ENCODE measurements at places on chromosomes 16 and 17.

GRCh38 chr17:4948166-4948930, at the start of gene PFN1:
TSS of gene PFN1 (minus strand) at chr17:4948530. CDS start at chr17:4948394, 136 bp downstream.
- peak; percentile 83 for DNase-seq

DNA sequence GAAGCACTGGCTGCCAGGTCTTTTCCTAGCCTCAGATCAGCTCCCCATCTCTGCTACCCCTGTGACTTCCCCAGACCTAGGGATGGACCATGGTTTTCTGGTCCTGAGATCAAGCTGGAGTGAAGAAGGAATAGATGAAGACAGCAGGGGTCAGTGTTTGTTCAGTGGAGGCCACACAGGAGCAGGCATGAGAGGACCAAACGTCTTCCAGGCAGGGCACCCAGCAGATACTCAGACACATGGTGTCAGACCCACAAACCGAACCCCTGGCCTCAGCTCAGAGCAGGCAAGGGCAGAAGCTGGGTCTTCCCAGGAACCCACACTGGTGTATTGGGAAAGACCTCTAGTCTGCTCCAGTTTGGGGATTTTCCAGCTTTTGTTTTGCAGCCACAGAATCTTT, 189.7 kb downstream of the IRX5 start:
- DNase-seq, result no peak

GRCh38 chr16:81585785-81586184, 141.2 kb downstream of the CMIP start:
- DNase-seq, result no peak

DNA sequence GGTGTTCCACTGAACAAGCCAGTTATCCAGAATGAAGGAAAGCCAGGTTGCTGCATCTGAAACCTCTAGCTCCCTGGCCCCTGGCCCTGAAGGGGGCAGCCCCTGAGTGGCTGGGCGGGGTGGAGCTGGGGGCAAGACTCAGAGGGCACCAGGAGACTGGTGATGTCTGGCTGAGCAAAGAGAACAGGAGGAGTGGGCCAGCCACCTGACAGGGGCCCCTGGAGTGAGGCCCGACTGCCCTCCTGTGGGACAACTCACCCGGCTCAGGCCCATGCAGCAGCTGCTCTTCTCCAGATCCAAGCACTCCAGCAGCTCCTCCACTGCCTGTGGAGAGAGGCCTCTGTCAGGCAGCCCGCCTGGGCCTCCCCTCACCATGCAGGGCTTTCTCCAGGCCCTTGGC, 60.4 kb downstream of the PIPOX start:
- DNase-seq, result no peak

DNA sequence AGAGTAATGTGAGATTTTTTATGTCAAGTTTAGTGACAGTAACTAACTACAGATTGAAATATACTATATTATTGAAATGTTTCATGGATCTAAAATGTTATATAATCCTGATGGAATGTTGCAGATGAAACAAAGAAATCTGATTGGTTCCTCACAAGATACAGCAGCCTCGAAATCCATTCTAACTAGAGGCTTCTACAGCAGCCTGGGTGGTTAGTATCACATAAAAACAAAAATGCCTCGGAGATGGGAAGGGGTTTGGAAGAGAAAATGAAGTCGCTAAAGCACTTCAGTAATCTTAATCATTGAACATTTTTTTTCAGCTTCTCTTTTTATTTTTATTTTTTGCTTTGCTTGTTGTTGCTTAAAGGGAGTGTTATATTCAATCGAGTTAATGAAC, 75.2 kb downstream of the TANC2 start:
- DNase-seq, result no peak

- no peak for DNase-seq
Measured at GRCh38 chr16:11370084-11370931, 25.0 kb downstream of the RMI2 start.

- DNase-seq, result no peak
Measured at GRCh38 chr16:48381201-48381600, 4.0 kb downstream of the SIAH1 start.

DNA sequence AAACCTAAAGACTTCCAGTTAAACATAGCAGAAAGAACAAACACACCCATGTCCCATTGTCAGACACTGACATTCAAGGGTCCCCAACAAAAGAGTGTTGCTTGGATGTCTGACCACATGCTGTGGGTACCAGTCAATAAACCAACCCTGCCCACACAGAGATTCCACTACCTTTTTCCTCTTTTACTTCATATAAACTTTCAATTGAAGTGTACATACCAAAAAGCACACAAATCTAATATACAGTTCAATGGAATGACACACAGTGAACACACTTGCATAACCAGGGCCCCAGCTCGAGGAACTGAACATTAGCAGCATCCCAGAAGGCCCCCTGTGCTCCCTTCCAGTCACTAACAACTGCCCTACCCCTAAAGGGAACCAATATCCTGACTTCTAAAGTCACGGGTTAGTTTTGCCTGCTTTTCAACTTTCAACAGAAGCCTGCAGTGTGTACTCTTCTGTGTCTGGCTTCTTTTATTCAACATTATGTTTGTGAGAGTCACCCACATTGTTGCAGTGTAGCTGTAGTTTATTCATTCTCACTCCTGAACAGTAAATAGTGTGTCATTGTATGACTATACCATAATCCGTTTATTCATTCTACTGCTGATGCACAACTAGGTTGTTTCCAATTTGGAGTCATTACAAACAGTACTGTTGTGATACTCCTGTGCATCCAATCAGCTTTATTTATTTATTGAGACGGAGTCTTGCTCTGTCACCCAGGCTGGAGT, 18.0 kb downstream of the CFDP1 start:
- DNase-seq, result no peak

DNA sequence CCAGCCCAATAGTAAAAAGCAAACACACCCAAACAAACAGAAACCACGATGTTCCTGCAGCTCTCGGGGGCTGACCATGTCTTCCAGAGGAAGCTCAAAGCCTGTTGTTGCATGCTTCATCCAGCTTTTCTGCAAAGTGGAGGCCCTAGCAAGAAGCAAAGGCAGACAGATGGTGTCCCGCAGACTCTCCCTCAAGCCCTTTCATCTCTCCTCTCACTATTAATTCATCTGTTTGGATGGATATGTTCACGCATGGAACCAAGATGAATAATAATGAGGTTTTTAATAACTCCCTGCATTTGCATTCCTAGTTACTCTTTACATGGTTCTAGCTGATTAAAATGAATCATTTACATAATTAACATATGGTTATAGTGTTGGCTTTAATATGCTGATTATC, 36.6 kb downstream of the RBFOX1 start:
- no peak for DNase-seq

GRCh38 chr17:3763777-3764170, 37.2 kb downstream of the ITGAE start:
- no peak for DNase-seq

GRCh38 chr17:41848788-41849187, 11.2 kb downstream of the KLHL10 start:
- DNase-seq, result no peak

DNA sequence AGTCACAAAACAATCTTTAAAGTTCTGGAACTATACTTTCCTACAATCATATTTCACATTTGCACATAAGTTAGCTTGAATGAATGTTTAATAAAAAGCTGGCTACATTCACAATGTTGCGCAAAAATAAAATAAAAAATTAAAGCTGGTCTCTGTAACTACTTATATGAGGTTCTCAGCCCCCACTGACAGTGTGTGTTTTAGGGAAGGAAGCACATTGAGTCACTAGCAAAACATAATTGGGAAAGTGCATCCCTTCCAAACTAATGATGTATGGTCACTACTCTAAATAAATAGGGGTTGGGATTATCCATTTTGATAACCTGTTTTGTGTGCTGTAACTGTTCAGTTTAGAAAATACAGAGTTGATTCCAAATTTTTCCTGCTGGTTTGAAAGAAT, 251.9 kb downstream of the IRX3 start:
- DNase-seq, result no peak

DNA sequence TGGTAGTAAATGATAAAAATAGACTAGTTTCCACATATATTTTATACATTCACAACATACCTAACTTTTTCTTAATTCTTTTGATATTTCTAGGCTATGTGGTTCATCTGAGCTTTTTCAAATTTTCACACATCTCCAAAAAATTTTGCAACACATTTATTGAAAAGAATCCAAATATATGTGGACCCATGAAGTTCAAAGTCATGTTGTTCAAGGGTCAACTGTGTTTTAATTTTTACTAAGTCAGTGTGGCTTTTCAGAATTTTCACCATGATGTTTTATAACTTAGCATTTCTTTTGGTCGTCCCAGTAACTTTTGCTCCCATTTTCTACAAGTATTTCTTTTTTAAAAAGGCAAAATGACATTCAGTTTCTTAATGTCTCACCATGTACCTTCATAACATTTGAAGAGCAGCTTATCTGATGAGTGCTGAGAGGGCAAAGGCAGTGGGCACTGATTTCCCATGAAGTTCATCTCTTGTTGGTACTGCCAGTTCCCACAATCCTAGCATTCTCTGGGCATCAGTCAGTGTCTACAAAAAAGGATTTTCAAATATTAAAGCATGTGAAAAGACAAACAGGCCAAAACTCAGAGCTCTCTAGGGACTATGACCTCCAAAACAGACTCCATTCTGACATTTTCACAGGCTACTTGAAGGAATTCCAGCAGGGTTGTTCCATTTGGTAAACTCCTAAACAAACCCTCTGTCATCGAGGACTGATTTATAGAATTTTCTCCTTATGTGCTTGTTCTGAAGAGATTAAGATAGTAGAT, 80.3 kb downstream of the MRTFB start:
- DNase-seq, result no peak

GRCh38 chr17:31099016-31099415, 4.2 kb downstream of the NF1 start:
- no peak for DNase-seq

- DNase-seq, result no peak
Measured at GRCh38 chr17:72840019-72840418, 252.5 kb downstream of the SLC39A11 start.

DNA sequence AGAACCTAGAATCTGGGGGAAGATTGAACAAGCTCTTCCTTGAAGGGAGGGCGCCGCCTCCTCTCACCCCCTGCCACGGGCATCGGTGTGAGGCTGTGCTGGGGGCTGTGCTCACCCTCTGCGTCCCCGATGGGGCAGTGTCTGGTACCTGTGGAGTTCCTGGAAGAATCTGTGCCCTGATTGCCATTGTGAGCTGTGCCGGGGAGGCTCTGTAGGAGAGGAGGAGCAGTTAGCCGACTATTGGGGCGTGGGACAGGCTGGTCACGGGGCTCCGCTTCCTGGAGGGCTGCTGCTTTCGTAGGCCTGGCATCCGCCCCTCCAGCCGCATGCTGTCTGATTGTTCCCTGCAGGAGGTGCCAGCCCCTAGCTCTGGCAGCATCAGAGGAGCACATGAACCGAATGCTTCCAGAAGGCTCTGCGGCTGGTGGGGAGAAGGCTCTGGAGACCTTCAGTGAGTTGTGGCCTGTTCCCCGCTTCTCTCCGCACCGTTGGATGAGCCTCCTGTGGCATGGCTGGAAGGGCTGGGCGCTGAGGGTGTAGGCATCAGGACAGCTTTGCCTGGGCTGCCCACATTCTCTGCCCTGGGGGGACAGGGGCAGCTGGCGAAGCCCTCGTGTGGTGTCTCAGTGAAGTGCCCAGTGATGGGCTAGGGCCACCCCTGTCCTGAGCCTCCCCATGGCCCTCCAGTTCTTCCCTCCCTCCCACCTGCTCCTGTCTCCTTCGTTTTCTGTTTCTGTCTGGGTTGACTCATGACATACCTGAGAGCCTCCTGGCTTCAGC, 86.9 kb downstream of the SEC14L1 start:
- DNase-seq, result no peak

- DNase-seq, result no peak
Measured at GRCh38 chr16:8581831-8582580, 8.3 kb downstream of the TMEM114 start.

DNA sequence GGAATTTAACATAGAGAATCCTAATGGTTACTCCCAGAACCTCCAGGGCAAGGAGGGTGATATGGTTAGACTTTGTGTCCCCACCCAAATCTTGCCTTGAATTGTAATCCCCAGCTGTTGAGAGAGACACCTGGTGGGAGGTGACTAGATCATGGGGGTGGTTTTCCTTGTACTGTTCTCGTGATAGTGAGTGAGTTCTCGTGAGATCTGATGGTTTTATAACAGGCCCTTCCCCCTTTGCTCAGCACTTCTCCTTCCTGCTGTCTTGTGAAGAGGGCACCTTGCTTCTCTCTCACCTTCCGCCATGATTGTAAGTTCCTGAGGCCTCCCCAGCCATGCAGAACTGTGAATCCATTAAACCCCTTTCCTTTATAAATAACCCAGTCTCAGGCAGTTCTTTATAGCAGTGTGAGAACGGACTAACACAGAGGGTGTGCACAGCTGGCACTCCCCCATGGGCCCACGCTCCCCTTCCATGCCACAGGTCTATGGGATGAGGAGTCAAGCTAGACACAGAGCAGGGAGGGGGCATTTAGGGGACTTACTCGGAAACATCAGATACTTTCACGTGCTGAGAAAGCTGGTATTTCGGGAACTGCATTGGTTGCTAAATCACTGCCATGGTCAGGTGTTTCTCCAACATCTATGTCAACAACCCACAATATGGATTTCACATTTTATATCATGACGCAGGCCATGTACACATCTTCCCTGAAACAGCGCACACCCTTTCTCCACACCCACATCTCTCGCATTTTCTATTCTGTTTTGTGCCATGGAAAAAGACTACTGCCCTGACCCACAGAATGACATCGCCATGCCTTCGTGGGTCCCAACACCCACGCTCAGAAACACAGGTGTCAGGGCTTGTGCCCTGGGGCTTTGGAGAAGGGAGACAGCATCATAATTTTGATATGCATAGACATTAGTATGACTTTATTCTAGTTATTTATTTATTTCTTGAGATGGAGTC, 199.1 kb upstream of the GSE1 start:
- DNase-seq, result no peak

GRCh38 chr17:19296786-19297778, 59.9 kb downstream of the EPN2 start:
- DNase-seq, result no peak

DNA sequence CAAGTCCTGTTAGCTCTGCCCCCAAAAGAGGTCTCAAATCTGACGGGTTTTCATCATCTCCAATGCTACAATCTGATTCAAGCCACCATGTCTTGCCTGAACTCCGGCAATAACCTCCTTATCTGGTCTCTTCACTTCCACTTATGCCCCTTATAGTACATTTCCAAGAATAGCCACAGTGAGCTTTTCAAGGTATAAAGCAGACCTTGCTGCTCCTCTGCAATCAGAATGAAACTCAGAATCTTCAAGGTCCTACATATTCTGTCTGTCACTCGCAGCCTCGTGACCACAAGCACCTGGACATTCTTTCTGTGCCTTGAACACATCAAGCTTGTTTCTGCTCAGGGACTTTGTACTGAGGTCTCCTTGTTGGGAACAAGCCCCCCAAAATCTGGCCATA, 84.7 kb downstream of the YPEL2 start:
- no peak for DNase-seq
